ENCODE measurements at places on chromosomes 12 and 14. TPM values are rescaled to one million over a fixed set of nuclear protein-coding genes. Genes with fewer than 3 reads are reported as not detected.

DNA sequence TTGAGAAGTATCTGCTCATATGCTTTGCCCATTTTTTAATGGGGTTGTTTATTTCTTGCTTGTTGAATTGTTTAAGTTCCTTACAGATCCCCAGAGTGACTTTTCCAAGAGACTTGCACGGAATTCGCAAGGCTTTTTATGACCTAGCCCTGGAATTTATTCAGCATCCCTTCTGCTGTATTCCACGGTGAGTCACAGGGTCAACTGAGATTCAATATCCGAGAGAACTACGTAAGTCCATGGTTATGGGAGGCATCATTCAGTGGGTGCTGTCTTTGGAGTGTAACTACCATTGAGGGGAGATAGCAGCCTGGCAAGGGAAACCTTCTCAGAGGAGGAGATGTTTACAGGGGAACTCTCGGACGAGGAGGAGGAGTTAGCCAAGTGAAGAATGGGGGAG is 20.9 kb upstream of the GPRC5A start:
- DNase-seq: no peak

DNA sequence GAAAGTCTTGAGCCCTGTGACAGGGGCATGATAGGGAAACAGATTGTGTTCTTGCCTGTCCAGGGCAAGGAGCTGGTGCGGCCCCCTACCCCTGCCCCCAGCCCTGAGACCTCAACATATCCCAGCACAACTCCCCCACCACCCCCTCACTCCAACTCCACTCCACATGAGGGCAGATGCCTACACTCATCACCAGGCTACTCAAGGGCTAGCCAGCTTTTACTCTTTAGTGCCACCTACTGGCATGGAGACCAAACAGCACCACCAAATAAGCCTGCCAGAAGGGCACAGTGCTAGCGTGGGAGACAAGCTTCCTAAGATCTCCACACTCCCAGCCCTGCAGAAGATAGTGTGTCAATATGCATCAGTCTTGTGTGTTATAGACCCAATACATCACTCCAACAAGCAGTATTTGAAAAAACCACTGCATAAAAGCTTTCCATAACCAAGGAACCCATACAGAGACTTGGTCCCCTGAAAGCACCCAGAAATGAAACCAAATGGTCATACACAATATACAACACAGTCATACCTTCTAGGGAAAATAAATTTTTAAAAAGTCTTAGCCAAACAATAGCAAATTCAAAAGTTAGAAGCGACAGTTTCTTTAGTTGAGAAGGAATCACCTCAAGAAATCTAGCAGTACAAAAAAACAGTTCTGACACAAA is 154.4 kb downstream of the KCNK10 start:
- no peak for DNase-seq

The TAS2R20 gene
- 2.5 TPM for polyA plus RNA-seq

The GYS2 gene
- polyA plus RNA-seq: not detected

The C12orf54 gene
- 0.56 TPM for polyA plus RNA-seq

DNA sequence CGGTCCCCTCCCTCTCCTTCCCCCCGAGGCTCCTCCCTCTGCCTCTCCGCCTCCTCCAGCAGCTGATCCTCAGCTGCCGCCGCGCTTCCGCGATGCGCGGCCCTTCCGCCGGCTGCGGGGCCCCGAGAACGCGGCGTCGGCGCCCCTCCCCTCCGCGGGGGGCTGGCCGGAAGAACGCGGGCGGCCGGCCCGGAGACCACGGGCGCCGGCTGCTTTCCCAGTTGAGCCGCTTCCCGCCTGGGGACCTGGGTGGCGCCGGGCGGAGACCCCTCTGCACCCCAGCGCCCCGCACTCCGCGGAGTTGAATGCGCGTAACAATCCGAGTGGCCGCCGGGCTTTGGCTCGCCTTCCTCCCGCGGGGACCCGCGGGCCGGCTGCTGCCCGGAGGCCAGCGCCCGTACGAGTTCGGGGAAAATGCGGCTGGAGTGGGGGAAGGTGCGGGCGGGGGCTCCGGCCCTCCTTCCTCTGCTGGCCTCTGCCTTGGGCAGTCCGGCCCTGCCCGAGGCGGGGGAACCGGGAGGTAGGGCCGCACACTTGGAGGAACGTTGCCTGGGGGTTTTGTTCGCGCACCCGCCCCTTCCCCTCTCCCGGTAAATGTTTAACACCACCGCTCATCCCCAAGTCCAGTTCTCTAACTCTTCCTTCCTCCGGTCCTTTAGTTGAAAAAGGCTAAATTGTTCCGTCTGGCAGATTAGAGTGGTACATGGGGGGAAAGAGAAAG is 393 bp upstream of the DCAF5 start:
- DNase-seq: peak; percentile 91

DNA sequence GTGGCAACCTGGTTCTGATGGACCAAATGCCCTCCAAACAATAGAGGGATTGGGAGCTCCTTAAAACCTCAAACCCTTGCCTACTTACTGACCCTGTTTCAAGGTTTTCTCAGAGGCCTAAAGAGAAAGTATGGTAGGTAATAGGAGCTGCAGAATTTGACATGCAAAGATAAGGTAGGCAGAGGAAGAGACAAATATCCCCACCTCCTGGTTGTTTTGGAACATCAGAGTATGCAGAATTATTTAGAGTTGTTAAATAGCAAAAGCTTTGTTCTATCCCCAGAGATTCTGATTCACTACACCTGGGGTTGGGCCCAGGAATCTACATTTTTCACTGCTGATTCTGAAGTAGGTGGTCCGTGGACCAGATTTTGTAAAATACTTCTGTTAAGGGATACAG is 421.2 kb downstream of the SOX5 start:
- DNase-seq: no peak

The GDF3 gene
- polyA plus RNA-seq: 0.49 TPM

DNA sequence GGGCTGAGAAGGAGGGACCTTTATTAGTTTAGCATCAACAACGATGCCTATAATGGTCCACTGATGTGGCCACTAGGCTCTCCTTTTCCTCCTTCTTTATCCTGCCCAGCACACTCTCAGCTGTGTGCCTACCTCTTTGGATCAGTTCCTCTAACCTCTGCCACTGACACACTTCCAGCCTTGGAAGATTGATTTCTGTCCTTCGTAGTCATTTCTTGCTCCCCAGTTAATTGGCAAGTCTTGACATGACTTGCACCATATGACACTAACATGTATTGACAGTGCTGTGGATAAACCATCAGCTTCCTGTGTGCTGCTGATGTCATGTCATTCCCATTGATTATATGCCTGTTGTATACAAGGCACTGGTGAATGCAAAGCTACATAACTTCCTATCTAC is 90.2 kb upstream of the PLEKHG7 start:
- no peak for DNase-seq

GRCh38 chr12:109763201-109763841 is 49.7 kb downstream of the FAM222A start:
- DNase-seq: no peak

DNA sequence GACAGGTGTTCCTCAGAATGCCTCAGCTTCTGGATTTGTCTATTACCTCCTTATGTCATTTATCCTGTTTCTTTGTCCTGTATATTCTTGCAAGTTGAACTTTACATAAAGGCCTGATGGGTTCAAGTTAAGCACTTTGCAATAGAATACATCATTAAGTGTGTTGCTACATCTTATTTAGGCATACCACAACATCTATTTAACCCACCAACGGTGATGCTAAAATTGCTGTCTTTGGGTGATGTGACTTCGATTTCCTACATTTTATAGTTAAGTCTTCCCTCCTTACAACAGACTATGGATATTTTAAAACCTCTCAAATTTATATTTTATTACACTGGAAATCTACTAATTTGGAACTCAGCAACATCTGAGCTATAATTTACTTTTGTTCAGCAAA is 171.0 kb downstream of the KICS2 start:
- no peak for DNase-seq

- no peak for DNase-seq
These were observed 16.2 kb downstream of the PSMC1 start for GRCh38 chr14:90272523-90272922.

The HVCN1 gene
- polyA plus RNA-seq: 10.2 TPM

DNA sequence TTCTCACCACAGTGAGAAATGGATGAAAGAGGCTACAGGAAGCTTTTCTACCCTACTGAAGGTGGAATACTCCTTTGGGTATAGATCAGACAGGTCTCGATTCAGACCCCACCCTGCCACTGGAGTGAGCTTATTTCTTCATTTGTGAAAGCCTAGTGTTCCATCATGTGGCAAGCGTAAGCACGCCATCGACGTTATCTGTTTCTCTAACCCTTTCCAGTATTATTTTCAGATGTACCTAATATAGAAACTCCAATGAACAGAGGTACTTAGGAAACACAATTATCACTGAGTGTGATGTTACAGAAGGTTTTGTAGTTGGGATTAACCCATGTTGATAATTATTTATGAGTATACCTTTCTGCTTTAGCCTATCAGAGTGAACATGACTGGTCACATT is 12.4 kb downstream of the PEBP1 start:
- DNase-seq: no peak

GRCh38 chr12:102851246-102851645 is 65.8 kb downstream of the PAH start:
- DNase-seq: no peak

Measured in renal pelvis (tissue), 12 donors.